ENCODE measurements at places on chromosomes 1 and 21.

GRCh38 chr1:209103092-209103491 lies 480.4 kb upstream of the CAMK1G start:
- no peak for DNase-seq

DNA sequence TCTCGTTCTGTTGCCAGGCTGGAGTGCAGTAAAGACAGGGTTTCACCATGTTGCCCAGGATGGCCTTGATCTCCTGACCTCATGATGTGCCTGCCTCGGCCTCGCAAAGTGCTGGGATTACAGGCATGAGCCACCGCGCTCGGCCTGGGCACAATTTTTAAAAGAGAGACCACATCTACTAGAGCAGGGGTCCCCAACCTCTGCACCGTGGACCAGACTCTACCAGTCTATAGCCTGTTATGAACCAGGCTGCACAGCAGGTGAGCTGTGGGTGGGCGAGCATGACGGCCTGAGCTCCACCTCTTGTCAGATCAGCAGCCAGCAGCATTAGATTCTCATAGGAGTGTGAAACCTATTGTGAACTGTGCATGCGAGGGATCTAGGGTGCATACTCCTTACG lies 20.8 kb downstream of the TNNT2 start:
- DNase-seq: no peak

DNA sequence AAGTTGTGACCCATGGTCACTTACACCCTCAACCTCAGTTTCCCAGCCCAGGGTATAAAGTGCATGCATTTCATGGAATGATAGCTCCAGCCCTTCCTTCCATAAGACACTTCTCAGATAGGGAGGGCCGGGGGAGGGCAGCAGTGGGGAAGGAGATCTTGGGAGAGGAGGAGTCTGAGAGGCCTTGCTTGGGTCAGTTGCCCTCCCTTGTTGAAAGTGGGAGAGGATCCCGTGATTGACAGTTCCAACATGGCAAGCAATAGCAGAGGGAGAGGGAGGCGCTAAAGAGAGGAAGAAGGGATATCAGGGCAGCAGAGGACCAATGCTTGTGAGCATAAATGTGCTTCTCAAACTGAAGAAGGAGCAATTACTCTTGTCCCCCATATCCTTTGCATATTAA lies 244.4 kb downstream of the CHRM3 start:
- DNase-seq: no peak

DNA sequence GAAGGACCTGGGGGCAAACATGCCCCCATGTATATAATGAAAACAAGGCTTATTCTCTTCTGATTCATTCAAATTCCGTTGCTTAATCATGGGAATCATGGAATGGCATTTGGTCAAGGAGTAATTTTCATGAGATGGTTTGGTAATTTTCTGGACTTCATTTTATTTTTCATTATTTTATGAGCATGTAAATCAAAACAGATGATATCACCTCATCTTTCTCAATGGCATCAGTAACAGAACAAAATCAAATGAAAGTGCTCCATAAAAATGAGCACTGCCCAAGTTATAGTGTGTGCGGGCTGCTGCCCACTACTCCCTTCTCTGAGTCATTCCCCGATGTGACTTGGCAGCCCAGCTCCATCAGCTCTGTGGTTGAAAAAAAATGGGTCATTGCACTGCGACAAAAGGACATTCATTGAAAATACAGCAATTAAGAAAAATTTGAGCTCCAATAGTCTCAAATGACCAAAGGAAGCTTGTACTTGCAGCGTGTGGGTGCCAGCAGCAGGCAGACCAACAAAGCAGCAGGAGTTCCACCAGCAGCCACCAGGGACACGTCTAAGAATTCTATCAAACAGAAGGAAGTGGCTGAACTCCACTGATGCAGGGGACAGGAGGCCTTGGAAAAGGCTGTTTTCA lies 84.3 kb upstream of the VAV3 start:
- DNase-seq: peak; percentile 49

DNA sequence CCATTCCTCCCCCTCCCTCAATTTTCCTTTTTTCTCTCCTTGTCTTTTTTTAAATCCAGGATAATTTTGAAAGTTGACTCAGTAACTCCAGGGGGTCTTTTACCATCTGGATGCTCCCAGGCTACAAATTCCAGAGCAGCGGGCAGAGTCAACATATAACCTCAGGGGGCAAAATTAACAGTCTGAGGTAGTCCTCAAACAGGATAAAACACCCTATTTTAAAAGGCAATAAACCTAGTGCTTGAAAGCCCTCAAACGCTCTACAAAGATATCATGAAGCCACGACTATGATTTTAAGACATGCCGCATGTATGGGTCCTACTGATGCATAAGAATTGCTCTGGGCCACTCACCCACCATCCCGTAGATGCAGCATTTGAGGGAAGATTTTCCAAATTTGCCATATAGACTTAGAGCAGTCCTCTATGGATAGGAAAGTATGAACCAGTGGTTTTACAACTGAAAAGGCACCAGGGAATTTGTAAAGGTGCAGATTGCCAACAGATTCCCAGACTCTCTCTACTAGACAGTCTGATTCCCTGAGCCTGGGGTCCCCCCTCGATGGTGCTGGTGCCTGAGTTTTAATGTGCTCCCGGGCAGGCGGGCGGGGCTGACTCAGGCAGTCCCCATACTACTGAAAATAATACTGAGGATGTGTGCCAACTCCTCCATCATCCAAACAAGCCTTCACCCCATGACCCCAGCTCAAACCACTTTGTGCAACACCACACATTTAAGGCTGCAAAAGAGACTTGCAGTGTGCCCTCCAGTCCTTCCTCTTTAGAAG lies 37.2 kb downstream of the PTPN14 start:
- DNase-seq: peak; percentile 12

- DNase-seq: peak; percentile 45
Observed at GRCh38 chr1:160206421-160207117, 1.4 kb downstream of the PEA15 start.

GRCh38 chr1:172673761-172674160 lies 14.9 kb downstream of the FASLG start:
- no peak for DNase-seq

- DNase-seq: no peak
Observed at GRCh38 chr1:39500862-39501389, 9.5 kb downstream of the BMP8A start.

- DNase-seq: no peak
Observed at GRCh38 chr1:40239626-40240025, 8.1 kb upstream of the TMCO2 start.

All from pons (tissue), 1 donor.